Hypothalamus (tissue), 51 donors: ENCODE measurements at places on chromosomes 4 and X.

DNA sequence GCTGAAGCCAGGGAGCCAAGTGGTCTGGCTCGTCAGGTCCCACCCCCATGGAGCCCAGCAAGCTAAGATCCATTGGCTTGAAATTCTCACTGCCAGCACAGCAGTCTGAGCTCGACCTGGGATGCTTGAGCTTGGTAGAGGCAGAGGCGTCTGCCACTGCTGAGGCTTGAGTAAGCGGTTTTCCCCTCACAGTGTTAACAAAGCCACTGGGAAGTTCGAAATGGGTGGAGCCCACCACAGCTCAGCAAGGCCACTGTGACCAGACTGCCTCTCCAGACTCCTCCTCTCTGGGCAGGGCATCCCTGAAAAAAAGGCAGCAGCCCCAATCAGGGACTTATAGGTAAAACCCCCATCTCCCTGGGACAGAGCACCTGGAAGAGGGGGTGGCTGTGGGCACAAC is 353.8 kb downstream of the NAP1L3 start:
- DNase-seq, result no peak

GRCh38 chr4:17502756-17503155 is 9.1 kb downstream of the QDPR start:
- no peak for DNase-seq

- DNase-seq, result no peak
Observed at GRCh38 chr4:139593091-139593564, 37.1 kb upstream of the SETD7 start.

DNA sequence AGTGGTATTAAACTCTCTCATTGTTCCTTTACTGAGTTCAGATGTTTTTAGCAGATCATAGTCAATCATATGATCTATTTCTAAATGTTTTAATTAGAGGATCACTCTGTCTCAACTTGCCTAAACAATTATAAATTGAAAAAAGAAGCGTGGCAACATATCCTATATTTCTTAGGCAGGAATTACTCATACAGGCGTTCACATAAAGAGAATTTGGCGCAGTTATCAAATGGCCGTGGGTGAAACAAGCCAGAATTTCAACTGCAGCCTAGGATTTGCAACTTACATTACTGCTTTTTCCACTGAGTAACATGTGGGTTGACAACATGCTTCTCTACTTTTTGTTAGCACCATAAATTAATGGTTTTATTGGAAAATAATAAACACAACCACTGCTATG is 141.3 kb downstream of the CPE start:
- no peak for DNase-seq

GRCh38 chr4:152807294-152807829 is 27.6 kb downstream of the ARFIP1 start:
- no peak for DNase-seq

GRCh38 chrX:41808047-41808446 is 84.1 kb downstream of the GPR82 start:
- DNase-seq, result no peak

DNA sequence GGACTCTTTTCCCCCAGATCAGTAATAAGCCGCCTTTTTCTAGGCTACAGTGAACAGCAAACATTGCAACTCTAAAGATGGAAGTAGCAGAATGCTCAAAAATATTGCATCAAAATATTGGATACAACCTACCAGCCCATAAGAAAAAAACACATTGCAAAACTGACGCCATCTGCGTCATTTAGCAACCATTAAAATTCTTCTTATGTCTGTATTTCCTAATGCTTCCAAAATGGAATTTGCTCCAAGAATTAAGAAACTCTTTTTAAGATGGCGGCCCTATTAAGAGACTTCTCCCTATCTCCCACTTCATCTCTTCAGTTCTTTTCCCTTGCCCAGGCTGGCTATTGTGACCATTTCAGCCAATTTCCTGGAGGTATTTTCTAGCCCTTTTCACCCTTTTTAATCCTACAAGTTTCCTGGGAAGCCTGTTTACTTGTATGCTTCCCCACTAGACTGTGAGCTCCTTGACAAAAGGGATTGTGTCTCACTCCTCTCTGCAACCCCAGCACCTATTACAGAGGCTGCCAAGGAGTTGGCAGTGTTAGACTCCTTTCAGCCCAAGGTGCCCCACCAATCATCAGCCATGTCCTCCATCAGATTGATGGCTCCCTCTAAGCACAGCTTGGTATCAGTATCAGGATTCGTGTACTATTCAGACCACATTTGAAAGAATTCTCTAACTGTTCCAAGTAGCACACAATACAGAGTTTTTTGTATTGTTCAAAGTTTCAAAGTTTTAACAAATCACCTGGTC is 4.4 kb downstream of the GPC3 start:
- no peak for DNase-seq

- DNase-seq, result no peak
Observed at GRCh38 chr4:183831026-183831446, 74.1 kb upstream of the STOX2 start.

DNA sequence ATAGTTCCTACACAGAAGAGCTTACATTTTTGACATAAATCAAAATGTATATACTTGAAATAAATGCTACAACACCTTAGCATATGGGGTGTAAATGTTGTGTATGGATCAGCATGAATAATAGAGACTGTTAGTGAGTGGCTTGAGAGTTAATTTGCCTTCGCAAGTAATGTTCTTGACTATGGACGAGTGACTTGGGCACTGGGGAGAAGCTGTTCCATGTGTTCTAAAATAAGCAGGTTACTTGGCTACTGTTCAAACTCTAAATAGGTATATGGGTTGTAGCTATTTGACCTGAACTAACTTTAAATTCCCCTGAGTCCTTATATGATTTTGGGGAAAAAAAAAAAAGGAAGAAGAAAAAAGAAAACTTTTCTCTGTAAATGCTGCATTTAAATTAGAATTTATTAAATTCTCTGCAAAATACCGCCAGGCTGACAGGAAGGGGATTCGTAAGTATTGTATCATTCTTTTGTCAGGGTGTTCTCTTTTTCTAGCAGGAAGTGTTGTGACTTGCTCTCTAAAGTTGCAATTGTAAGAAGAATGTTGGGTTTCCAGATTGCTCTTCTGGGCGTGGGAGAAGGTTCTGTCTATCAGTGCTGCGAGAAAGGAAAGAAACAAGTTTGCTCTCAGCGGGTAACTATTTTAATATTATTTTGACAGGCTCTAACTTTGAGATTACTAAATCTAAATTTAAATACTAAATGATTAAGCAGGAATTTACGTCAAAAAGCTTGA is 32.2 kb downstream of the PLS3 start:
- no peak for DNase-seq

GRCh38 chr4:124177647-124178425 is 534.7 kb downstream of the ANKRD50 start:
- DNase-seq, result no peak

GRCh38 chr4:82739287-82740190 is 59.1 kb downstream of the SCD5 start:
- DNase-seq, result peak; percentile 46

DNA sequence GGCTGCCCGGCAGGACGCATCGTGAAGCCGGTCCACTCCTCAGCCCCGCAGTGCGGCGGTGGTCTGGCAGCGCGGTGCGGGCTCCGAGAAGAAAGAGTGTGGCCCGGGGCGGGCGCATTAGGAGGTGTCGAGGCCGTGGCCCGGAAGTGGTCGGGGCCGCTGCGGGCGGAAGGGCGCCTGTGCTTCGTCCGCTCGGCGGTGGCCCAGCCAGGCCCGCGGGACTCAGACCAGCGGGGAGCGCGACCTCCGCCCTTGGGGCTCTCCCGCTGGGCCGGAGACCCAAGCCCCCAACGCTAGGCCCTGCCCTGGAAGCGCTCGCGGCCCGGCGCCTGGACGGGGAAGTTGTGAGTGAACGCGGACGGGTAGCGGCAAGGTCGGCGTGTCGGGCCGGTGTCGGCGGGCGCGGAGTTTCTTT is 60.0 kb downstream of the HS3ST1 start:
- DNase-seq, result no peak

DNA sequence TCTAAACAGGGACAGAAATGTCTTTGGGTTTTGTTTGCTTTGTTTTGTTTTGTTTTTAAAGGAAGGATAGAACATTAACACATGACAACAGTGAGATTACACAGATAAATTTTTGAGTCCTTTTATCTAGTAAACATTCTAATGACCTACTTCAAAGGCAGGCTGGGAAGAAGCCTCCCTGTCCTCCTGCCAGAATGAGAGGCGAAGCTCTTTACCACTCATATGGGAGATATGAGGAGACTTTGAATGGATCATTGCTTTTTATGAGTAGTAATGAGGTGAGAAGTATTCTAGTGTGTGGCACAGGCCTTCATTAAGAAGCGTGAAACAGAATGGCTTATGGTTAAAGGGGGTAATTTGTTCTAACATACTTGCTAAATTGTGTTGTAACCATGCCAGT is 172.0 kb downstream of the FBXO8 start:
- DNase-seq, result no peak

- DNase-seq, result no peak
Observed at GRCh38 chr4:150949342-150949741, 65.7 kb downstream of the LRBA start.

- no peak for DNase-seq
Observed at GRCh38 chrX:107560980-107561379, 67.3 kb upstream of the PRPS1 start.

DNA sequence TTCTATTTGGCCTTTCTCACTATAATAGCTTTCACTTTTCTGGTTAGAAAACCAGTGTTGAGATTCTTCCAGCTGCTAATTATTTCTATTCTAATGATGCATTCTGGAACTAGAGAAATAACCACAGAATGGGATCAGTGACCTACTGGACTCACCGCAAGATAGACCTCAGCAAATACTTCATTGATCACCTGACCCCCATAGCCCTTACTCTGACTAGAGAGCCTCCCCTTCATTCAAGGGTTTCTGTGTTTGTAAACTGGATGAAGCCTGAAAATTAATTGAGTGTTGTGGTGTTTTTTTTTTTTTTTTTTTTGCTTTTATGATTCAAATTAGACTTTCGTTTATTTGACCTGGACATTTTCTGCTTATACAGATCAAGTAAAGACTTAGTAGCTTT is 97.0 kb downstream of the NBDY start:
- DNase-seq, result no peak

GRCh38 chr4:54683616-54684346 is 26.0 kb downstream of the KIT start:
- no peak for DNase-seq

GRCh38 chr4:25759101-25759500 is 103.5 kb downstream of the SLC34A2 start:
- DNase-seq, result no peak
